IMR-90 (cell line): ENCODE measurements at places on chromosomes 4 and X. TPM values are rescaled to one million over a fixed set of nuclear protein-coding genes. Genes with fewer than 3 reads are reported as not detected.

DNA sequence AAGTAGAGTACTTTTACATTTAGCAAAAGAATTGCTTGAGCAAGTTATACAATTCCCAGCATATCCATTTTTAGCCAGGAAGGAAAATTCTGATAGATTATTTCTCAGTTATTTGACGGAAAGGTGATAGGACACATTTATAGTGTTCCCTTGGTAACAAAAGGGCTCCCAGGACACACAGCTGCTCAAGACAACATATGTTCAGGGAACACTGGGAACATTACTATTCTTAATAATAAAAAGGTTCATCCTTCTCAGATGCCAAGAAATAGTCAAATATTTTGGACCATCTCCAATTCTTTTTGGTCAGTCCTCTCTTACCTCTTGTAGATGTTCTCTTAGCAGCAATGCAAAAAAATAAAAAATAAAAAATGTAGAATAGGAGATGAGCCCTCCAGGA is 66.8 kb upstream of the SMAD1 start:
- no peak for DNase-seq
- no peaks in the 10 kb centered on the region for H3K36me3 ChIP-seq
- H3K4me1 ChIP-seq: no peaks in the 10 kb centered on the region
- H3K27ac ChIP-seq: no peak overlapping the region

DNA sequence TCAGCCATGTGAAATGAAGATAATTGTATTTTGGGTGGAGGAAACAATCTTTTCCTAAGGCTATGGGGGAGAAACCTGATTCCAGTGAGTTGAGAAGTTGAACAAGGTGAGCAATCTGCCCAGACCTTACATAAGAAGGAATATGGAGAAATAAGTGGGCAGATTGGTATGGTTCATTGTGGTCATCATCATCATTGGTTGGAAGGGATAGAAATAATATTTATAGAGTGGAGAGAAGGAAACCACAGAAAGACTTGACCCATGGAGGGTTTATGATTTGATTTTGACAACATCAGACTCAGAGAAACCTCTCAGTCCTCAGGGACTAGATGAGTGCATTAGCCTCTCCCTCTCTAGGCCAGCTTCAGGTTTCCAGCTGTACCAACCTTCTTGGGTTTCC is 177.9 kb upstream of the NEIL3 start:
- DNase-seq: no peak
- no peaks in the 10 kb centered on the region for H3K27me3 ChIP-seq
- H3K4me1 ChIP-seq: no peaks in the 10 kb centered on the region
- no peak overlapping the region for H3K27ac ChIP-seq
- no peaks in the 10 kb centered on the region for H3K36me3 ChIP-seq

DNA sequence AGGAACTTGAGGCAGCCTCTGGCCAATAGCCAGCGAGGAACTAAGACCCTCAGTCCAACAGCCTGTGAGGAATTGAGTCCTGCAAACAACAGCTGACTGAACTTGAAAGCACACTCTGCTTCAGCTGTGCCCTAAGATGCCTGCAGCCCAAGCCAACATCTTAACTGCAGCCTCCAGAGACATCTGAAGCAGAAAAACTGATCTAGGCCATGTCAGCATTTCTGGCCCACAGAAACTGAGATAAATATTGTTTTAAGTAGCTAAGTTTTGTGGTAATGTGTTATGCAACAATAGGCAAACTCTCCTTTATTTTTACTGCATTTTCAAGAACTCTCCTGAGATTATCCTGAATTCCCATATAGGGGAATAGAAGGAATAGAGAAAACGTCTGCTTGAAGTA is 24.4 kb upstream of the PIGA start:
- H3K4me1 ChIP-seq: peaks cover 2% of the 10 kb centered on the region; the same call in 1 of the 2 replicates
- no peak overlapping the region for H3K4me3 ChIP-seq
- H3K27ac ChIP-seq: peak overlapping the region; percentile 4; the same call in 1 of the 2 replicates
- H3K36me3 ChIP-seq: no peaks in the 10 kb centered on the region

DNA sequence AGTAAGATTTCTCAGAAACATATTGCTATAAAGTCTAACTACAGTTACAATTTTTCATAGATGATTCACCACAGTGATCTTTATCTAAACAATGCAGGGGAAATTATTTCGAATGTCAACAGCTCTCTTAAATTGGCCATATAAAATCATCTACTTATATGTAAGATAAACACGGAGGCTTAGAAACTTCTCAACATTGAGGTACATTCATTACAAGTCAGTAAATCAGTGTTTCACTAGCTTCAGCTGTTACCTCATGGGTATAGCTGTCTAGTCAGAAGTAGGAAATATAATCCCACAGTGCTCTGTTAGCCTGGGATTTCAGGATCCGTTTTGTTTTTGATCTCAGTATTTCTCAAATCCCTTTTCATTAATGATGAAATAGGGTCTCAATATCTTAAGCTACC is 43.2 kb downstream of the PCDH7 start:
- peaks cover 2% of the 10 kb centered on the region; the same call in 1 of the 2 replicates for H3K4me1 ChIP-seq
- DNase-seq: peak; percentile 80
- no peaks in the 10 kb centered on the region for H3K27me3 ChIP-seq

GRCh38 chrX:119105826-119106225 is 21.8 kb downstream of the KIAA1210 start:
- H3K27me3 ChIP-seq: peaks cover 7% of the 10 kb centered on the region
- peak; percentile 19 for DNase-seq
- no peak overlapping the region for H3K27ac ChIP-seq

GRCh38 chr4:25442863-25443307 is 65.8 kb downstream of the ANAPC4 start:
- H3K27ac ChIP-seq: no peak overlapping the region
- no peak for DNase-seq
- H3K36me3 ChIP-seq: no peaks in the 10 kb centered on the region
- H3K4me3 ChIP-seq: no peak overlapping the region

GRCh38 chr4:54882616-54883015 is 224.9 kb downstream of the KIT start:
- peaks cover 4% of the 10 kb centered on the region for H3K4me1 ChIP-seq
- DNase-seq: peak; percentile 32
- H3K36me3 ChIP-seq: no peaks in the 10 kb centered on the region
- H3K27me3 ChIP-seq: no peaks in the 10 kb centered on the region

- DNase-seq: no peak
- H3K27ac ChIP-seq: no peak overlapping the region
- no peaks in the 10 kb centered on the region for H3K27me3 ChIP-seq
Measured at GRCh38 chr4:183621875-183622274, 37.1 kb downstream of the RWDD4 start.

DNA sequence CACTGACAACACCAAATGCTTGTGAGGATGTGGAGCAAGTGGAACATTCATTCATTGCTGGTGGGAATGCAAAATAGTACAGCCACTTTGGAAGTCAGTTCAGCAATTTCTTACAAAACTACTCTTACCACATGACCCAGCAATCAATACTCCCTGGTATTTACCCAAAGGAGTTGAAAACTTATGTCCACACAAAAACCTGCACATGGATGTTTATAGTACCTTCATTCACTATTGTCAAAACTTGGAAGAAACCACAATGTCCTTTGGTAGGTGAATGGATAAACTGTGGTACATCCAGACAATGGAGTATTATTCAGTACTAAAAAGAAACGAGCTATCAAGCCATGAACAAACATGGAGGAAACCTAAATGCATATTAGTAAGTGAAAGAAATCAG is 27.5 kb downstream of the HUWE1 start:
- DNase-seq: no peak
- peaks cover 4% of the 10 kb centered on the region; the same call in 1 of the 2 replicates for H3K36me3 ChIP-seq
- no peak overlapping the region for H3K27ac ChIP-seq
- no peak overlapping the region for H3K4me3 ChIP-seq
- H3K4me1 ChIP-seq: peaks cover 3% of the 10 kb centered on the region; the same call in 1 of the 2 replicates

- no peak overlapping the region for H3K4me3 ChIP-seq
- H3K27ac ChIP-seq: no peak overlapping the region
- H3K36me3 ChIP-seq: no peaks in the 10 kb centered on the region; the same call in 1 of the 2 replicates
- no peaks in the 10 kb centered on the region for H3K27me3 ChIP-seq
- DNase-seq: no peak
Measured at GRCh38 chr4:110122201-110122600, 76.2 kb downstream of the ELOVL6 start.

- no peaks in the 10 kb centered on the region for H3K36me3 ChIP-seq
- peak; percentile 27 for DNase-seq
- no peak overlapping the region for H3K4me3 ChIP-seq
- no peak overlapping the region for H3K27ac ChIP-seq
- H3K4me1 ChIP-seq: no peaks in the 10 kb centered on the region
Measured at GRCh38 chr4:186137196-186137794, 32.8 kb downstream of the FAM149A start.

GRCh38 chrX:150035531-150035930 is 97.2 kb upstream of the EOLA2 start:
- H3K27ac ChIP-seq: peak overlapping the region; percentile 78; the same call in 1 of the 2 replicates
- DNase-seq: peak; percentile 39
- H3K27me3 ChIP-seq: no peaks in the 10 kb centered on the region

- no peaks in the 10 kb centered on the region for H3K36me3 ChIP-seq
- H3K27me3 ChIP-seq: peaks cover 3% of the 10 kb centered on the region; the same call in 1 of the 2 replicates
- no peak overlapping the region for H3K4me3 ChIP-seq
- H3K27ac ChIP-seq: no peak overlapping the region
- H3K4me1 ChIP-seq: no peaks in the 10 kb centered on the region
Measured at GRCh38 chr4:38717604-38718003, 53.6 kb downstream of the KLF3 start.

DNA sequence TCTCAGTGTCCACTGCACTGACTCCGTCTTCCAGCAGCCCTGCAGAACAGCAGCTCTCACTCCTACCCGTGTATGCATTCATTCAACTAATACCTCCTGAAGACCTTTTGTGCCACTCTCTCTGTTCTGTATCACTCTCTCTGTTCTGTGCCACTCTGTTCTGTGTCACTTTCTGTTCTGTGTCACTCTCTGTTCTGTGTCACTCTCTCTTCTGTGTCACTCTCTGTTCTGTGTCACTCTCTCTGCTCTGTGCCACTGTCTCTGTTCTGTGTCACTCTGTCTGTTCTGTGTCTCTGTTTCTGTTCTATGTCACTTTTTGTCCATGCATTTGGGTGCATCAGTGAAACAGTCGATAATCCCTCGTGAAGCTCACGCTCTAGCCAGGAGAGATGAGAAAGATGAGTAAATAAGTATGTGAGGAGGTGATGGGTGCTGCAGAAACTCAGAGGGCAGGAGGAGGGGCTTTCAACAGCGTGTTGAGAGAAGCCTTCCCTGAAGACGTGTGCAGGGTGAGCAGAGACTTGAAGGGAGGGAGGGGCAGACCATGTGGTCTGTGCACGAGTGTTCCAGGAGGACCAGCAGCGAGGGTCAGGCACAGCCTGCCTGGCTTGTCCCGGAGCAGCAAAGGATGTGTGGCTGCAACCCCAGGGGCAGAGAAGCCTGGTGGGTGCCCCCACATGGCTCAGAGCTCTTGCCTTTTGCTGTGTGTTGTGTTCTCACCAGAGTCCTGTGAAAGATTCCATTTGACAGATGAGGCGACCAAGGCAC is 8.9 kb downstream of the PIGG start:
- H3K36me3 ChIP-seq: peaks cover 42% of the 10 kb centered on the region
- no peaks in the 10 kb centered on the region for H3K4me1 ChIP-seq
- H3K4me3 ChIP-seq: no peak overlapping the region
- DNase-seq: no peak
- no peak overlapping the region for H3K27ac ChIP-seq

- H3K4me1 ChIP-seq: no peaks in the 10 kb centered on the region
- H3K36me3 ChIP-seq: no peaks in the 10 kb centered on the region
- no peaks in the 10 kb centered on the region for H3K27me3 ChIP-seq
- H3K27ac ChIP-seq: no peak overlapping the region
- DNase-seq: peak; percentile 65
Measured at GRCh38 chr4:66574145-66574978, 904.1 kb upstream of the EPHA5 start.

GRCh38 chr4:55348466-55348865 is 2.4 kb downstream of the SRD5A3 start:
- no peak overlapping the region for H3K27ac ChIP-seq
- peak; percentile 82 for DNase-seq
- H3K36me3 ChIP-seq: no peaks in the 10 kb centered on the region
- H3K4me3 ChIP-seq: no peak overlapping the region

- DNase-seq: no peak
- H3K27ac ChIP-seq: no peak overlapping the region
- H3K4me1 ChIP-seq: no peaks in the 10 kb centered on the region
- H3K36me3 ChIP-seq: peaks cover 17% of the 10 kb centered on the region
- H3K27me3 ChIP-seq: peaks cover 5% of the 10 kb centered on the region; the same call in 1 of the 2 replicates
Measured at GRCh38 chrX:129808158-129808828, 28.5 kb downstream of the SASH3 start.

- H3K27me3 ChIP-seq: peaks cover 4% of the 10 kb centered on the region; the same call in 1 of the 2 replicates
- H3K4me1 ChIP-seq: no peaks in the 10 kb centered on the region
- peaks cover 11% of the 10 kb centered on the region for H3K36me3 ChIP-seq
- no peak overlapping the region for H3K27ac ChIP-seq
- DNase-seq: no peak
Measured at GRCh38 chrX:7077241-7078230, 70.0 kb upstream of the STS start.

DNA sequence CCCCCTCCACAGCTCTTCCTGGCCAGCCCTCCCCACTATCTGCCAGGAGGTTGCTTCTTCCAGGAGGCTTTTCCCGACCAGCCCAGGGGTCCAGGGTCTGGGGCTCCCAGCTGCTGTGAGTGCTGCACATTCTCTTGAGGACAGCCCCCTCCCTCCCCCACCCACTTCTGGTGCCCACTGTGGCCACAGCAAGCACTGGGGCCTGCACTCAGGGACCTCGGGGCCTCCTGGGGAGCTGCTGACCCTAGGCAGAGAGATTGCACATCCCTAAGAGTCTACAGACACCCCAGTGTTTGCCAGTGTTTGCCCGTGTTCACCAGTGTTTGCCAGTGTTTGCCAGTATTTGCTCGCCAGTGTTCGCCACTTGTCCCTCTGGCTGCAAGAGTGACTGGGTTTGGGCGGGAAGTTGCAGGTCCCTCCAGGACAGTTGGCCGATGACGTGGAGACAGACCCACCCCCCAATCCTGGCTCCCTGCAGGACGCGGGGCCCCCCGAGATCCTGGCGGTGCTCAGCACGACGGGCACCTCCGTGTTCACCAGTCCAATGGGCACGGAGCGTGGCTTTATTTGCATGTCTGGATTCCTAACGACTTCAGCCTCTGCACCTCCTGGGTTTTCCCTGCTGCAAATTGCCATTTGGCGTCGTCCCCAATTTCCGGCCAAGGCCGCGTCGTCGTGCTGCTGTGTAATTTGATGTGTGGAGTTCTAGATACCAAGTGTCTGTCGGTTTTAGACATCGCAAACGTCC is 87.5 kb upstream of the NKX1-1 start:
- H3K4me1 ChIP-seq: no peaks in the 10 kb centered on the region
- no peak for DNase-seq
- H3K36me3 ChIP-seq: no peaks in the 10 kb centered on the region

Gene CNKSR2
- total RNA-seq: 0.56 and 0.90 TPM in 2 replicates

Gene HERC5
- under 0.01 TPM in 2 replicates for total RNA-seq

Gene SPANXB1
- not detected in 2 replicates for total RNA-seq

Gene BEX5
- not detected in 2 replicates for total RNA-seq

Gene NUDT10
- 0.90 and 1.1 TPM in 2 replicates for total RNA-seq

Gene VSIG1
- total RNA-seq: not detected in 2 replicates

Gene SPANXA2
- not detected in 2 replicates for total RNA-seq

Gene LGI2
- total RNA-seq: not detected in 2 replicates

Gene FGD1
- 2.0 and 2.5 TPM in 2 replicates for total RNA-seq
